A673 (cell line): ENCODE measurements at places on chromosomes 2 and 18. TPM values are rescaled to one million over a fixed set of nuclear protein-coding genes. Genes with fewer than 3 reads are reported as not detected.

DNA sequence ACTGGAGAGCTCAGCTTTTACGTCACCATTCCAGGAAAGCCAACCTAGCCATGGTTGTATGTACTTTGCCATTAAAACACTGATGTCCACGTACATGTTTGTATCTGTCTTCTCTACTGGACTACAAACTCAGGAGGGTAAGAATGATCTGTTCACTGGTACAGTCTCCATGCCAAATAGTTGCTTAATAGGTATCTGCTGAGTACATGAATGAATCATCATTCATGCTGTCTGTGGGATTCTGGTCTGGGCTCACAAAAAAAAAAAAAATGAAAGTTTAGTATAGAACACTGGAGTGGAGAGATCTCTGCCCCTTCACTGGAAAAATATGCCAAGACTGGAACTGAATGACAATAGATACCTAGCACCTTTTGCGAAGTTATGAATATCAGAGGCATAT lies 102.6 kb upstream of the ITGA4 start:
- no peaks in the 10 kb centered on the region for H3K36me3 ChIP-seq
- DNase-seq: no peak
- no peak overlapping the region for H3K27ac ChIP-seq

- no peak for DNase-seq
- H3K36me3 ChIP-seq: no peaks in the 10 kb centered on the region
- no peaks in the 10 kb centered on the region for H3K4me1 ChIP-seq
- peaks cover 5% of the 10 kb centered on the region for H3K27me3 ChIP-seq
- H3K4me3 ChIP-seq: no peak overlapping the region
- H3K27ac ChIP-seq: no peak overlapping the region
Measured at GRCh38 chr2:101559551-101559950, 84.6 kb upstream of the RFX8 start.

DNA sequence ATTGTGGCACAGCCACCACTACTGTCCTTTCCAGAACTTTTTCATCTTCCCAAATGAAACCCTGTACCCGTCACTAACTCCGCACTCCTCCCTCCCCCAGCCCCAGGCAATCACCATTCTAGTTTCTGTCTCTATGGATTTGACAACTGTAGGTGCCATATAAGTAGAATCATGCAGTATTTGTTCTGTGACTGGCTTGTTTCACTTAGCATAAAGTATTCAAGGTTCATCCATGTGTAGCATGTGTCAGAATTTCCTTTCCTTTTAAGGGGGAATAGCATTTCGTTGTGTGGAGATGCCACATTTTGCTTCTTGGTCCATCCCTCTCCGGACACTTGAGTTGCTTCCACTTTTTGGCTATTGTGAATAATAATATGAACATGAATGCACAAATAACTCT lies 842 bp upstream of the CKAP2L start:
- H3K27ac ChIP-seq: no peak overlapping the region
- H3K36me3 ChIP-seq: peaks cover 16% of the 10 kb centered on the region
- H3K4me3 ChIP-seq: peak overlapping the region; percentile 84

DNA sequence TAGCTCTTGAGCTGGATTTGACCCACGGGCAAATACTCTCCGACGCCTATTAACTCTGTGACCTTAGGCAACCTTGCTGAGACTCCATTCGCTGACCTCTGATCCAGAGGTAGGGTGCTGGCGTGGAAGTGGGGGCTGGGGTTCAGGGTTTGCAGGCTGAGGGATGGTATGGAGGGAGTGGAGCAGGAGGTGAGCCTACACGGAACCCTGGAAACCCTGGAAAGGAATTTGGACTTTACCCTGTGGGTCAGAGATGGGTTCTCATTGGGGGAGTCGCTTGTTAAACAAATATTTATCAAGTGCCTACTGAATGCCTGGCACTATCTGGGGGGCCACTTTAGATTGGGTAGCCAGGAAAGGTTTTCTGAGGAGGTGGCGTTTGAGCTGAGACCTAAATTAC lies 58.2 kb upstream of the FZD7 start:
- no peak overlapping the region for H3K4me3 ChIP-seq
- peaks cover 4% of the 10 kb centered on the region for H3K4me1 ChIP-seq

GRCh38 chr2:30046396-30046795 lies 100.4 kb upstream of the YPEL5 start:
- H3K27me3 ChIP-seq: no peaks in the 10 kb centered on the region
- H3K4me3 ChIP-seq: no peak overlapping the region
- H3K27ac ChIP-seq: no peak overlapping the region

DNA sequence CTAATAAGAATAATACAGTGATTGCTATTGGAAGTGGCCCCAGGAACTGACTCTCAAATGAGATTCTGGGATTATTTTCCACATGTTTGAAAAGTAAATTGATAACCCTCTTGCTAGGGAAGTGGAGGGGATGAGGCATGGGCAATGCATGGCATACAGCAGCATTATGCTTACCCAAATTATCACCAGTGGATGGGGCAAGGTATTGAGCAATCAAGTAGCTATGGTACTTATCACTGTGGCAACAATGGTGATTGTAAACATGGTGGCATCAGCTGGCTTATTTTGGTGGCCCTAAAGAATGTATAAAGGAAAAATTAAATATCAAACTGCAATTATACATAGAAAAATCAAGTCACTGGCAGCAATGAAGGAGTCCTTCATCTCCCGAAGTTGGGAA lies 155.1 kb downstream of the FIGN start:
- no peak overlapping the region for H3K27ac ChIP-seq
- no peak overlapping the region for H3K4me3 ChIP-seq
- no peak for DNase-seq

GRCh38 chr2:121721926-121722325 lies 14.7 kb downstream of the NIFK start:
- no peaks in the 10 kb centered on the region for H3K4me1 ChIP-seq
- H3K27ac ChIP-seq: no peak overlapping the region
- H3K36me3 ChIP-seq: peaks cover 3% of the 10 kb centered on the region
- H3K4me3 ChIP-seq: no peak overlapping the region

DNA sequence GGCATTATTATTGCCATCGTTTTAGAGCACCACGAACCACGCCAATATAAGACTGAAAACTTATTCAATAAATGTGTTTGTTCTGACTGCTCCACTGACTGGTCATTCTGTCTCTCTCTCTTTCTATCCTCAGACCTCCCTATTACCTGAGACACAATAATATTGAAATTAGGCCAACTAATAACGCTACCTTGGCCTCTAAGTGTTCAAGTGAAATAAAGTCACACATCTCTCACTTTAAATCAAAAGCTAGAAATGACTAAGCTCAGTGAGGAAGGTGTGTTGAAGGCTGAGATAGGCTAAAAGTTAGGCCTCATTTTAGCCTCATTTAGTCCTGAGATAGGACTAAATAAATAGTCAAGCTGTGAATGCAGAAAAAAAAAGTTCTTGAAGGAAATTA lies 38.8 kb downstream of the G6PC2 start:
- H3K27ac ChIP-seq: no peak overlapping the region
- H3K27me3 ChIP-seq: no peaks in the 10 kb centered on the region
- no peaks in the 10 kb centered on the region for H3K4me1 ChIP-seq
- no peak for DNase-seq
- no peaks in the 10 kb centered on the region for H3K36me3 ChIP-seq

DNA sequence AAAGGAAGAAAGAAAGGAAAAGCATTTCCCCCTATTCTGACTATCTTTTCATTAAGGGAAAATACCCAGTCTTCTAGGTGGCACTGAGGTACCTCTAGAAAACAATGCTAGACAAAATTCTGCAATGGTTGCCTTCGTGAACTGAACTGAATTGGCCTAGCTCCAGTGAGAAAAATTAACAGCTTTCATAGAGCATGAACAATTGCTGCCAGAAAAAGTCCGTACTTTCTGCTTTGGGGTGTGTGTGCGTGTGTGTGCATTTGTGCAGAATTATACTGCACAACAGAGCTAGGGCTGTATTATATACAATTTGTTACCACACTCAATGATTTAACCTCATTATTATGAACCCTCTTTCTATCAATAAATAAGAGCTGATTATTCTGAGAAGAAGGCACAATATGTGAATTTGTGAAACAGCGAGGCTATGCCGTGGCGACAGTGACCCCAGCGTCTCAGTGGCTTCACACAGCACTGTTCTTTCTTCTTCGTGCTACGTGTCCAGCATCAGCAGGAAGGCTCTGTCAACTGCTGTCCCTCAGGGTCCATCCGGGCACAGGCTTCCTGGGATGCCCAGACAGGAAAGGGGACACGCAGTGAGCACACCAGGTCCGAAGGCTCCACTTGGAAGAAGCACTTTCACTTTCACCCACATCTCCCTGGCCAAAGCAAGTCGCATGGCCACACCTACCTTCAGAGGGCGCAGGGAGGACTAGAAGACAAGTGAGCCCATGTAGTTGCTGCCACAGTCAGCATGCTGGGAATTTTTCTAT lies 47.5 kb downstream of the PTGR3 start:
- no peaks in the 10 kb centered on the region for H3K36me3 ChIP-seq
- H3K4me3 ChIP-seq: no peak overlapping the region
- DNase-seq: no peak
- H3K4me1 ChIP-seq: no peaks in the 10 kb centered on the region
- H3K27me3 ChIP-seq: no peaks in the 10 kb centered on the region

DNA sequence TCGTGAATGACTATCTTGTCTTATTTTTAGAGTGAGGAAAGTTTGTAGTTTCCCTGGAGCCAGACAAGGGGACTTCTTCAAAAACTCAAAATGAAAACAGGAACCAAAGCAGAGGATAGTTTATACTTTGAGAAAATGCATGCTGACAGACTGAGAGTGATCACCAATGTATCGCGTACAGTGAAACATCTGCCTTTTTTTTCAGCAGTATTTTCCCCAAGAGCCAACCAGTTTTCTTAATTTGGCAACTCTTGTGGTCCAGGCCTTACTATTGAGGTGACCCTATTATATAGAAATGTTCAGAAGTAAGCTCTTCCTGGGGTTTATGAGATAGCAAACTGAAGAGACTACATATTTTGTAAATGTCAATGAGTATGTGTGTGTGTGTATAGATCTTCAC lies 153.7 kb upstream of the VRK2 start:
- H3K27ac ChIP-seq: no peak overlapping the region
- no peak overlapping the region for H3K4me3 ChIP-seq
- no peaks in the 10 kb centered on the region for H3K4me1 ChIP-seq
- no peaks in the 10 kb centered on the region for H3K27me3 ChIP-seq

DNA sequence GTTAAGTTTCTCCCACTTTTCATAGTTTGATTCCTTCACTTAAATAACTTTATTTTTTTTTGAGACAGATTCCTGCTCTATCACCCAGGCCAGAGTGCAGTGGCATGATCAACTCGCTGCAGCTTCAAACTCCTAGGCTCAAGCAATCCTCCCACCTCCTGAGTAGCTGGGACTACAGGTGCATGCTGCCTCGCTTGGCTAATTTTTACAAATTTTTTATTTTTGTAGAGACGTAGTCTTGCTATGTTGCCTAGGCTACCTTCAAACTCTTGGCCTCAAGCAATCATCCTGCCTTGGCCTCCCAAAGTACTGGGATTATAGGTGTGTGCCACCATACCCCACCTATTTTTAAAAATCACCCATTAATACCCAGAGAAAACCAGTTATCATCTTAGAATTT lies 14.2 kb upstream of the WIPF1 start:
- H3K27ac ChIP-seq: no peak overlapping the region
- H3K4me1 ChIP-seq: no peaks in the 10 kb centered on the region
- H3K27me3 ChIP-seq: peaks cover 7% of the 10 kb centered on the region
- no peaks in the 10 kb centered on the region for H3K36me3 ChIP-seq
- DNase-seq: no peak
- no peak overlapping the region for H3K4me3 ChIP-seq

- H3K4me1 ChIP-seq: no peaks in the 10 kb centered on the region
- DNase-seq: no peak
- no peak overlapping the region for H3K27ac ChIP-seq
- H3K27me3 ChIP-seq: peaks cover 9% of the 10 kb centered on the region
- no peaks in the 10 kb centered on the region for H3K36me3 ChIP-seq
Measured at GRCh38 chr2:196598846-196599245, 40.7 kb upstream of the CCDC150 start.

DNA sequence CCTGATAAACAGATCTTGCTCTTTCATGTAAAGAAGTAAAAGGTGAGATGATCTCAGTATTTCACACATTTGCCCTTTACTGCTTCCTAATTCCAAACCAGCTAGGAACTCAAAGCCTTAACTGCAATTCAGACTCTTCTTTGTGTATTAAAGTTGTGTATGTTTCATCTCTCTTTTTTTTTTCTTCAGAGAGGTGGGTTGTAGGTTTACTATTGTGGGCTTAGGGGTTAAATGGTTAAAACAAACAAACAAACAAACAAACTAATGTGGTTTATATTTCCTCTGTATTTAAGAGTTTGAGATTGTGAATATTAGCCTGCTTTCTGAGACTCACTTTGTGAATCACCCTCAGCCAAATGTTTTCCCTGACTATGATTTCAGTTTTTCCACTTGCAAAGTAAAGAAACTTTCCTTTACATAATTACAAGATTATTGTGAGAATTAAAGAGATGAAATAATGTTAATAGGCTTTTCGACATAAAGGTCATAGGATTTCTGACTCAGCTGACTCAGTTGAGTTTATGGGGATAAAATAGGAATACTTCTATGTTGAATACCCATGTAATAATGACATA lies 2.8 kb downstream of the GULP1 start:
- peak overlapping the region; percentile 66 for H3K4me3 ChIP-seq
- DNase-seq: no peak
- H3K36me3 ChIP-seq: no peaks in the 10 kb centered on the region
- peaks cover 9% of the 10 kb centered on the region for H3K4me1 ChIP-seq
- no peaks in the 10 kb centered on the region for H3K27me3 ChIP-seq

- H3K36me3 ChIP-seq: peaks cover 95% of the 10 kb centered on the region
- no peak overlapping the region for H3K4me3 ChIP-seq
- H3K27ac ChIP-seq: no peak overlapping the region
- H3K4me1 ChIP-seq: no peaks in the 10 kb centered on the region
- no peaks in the 10 kb centered on the region for H3K27me3 ChIP-seq
Measured at GRCh38 chr2:197416268-197416667, 18.6 kb downstream of the SF3B1 start.

DNA sequence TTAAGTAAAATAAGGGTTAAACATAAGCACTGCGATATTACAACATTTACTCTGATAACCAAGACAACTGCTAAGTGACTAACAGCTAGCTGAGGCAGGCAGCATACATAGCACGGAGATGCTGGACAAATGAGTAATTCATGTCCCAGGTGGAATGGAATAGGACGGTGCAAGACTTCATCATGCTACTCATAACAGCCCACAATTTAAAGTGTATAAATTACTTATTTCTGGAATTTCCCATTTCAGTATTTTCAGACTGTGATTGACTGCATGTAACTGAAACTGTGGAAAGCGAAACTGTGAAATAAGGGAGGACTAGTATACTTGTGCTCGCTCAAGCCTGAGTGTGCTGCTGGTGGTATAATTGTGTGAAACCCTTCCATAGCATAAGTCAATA lies 12.9 kb downstream of the IER3IP1 start:
- H3K27me3 ChIP-seq: no peaks in the 10 kb centered on the region
- DNase-seq: no peak
- no peak overlapping the region for H3K4me3 ChIP-seq
- no peak overlapping the region for H3K27ac ChIP-seq
- no peaks in the 10 kb centered on the region for H3K36me3 ChIP-seq

RGPD3 gene
- total RNA-seq: 0.30 and 0.57 TPM in 2 replicates

SPDYA gene
- total RNA-seq: 1.0 and 1.2 TPM in 2 replicates

RIT2 gene
- not detected in 2 replicates for total RNA-seq

MALL gene
- total RNA-seq: 0.17 and 0.24 TPM in 2 replicates

RFTN2 gene
- 5.8 and 7.3 TPM in 2 replicates for total RNA-seq

CYBRD1 gene
- 7.3 and 8.5 TPM in 2 replicates for total RNA-seq

COL5A2 gene
- total RNA-seq: 90.7 and 92.2 TPM in 2 replicates

LRATD1 gene
- total RNA-seq: not detected in 2 replicates

TBR1 gene
- 0.17 and 0.44 TPM in 2 replicates for total RNA-seq

PLCL1 gene
- not detected in 2 replicates for total RNA-seq
